ENCODE measurements at places on chromosomes 12 and 14.
A peak's percentile ranks its signal among the peaks of the same experiment; 100 is the strongest.

DNA sequence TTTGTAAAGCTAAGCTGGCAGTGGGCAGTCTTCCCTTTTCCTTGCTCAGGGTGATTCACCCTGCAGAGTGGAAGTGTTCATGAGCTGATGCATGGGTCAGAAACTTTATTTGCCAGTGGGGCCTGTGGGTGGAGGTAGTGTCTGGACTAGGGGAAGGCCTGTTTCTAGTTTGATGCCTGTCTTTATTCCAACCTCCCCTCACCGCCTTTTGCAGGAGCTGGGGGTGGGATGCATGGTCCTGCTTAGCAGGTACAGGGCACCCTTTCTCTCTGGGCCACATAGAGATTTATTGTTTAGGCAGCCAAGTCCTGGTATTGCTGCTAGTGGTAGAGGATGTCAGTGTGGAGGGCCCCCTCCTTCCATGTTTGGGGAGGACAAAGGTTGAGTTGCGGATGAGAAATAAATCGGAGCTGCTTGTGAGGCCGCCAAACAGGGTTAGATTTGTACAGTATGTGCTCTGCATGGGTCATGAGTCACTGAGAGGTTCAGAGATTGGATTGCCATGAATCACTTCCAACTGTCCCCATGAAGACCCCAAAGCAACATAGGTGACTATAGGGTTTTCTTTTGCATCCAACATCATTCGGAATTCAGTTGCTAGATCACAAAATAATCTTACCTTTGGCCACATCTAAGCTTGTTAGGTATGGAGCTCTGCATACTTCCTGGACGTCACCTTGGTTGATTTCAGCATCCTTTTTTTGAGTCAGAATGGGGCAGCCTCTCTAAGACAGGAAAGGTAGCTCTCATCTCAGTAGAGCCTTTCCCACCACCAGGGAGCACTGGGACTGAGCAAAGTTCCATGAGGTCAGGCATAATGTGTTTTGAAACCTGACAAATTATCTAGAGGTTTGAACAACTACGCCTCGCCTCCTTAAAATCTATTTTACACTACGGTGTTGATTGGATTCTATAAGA lies 8.8 kb downstream of the SMOC1 start:
- DNase-seq = no peak

- DNase-seq = no peak
Measured at GRCh38 chr12:120925740-120926563, 21.8 kb upstream of the SPPL3 start.

DNA sequence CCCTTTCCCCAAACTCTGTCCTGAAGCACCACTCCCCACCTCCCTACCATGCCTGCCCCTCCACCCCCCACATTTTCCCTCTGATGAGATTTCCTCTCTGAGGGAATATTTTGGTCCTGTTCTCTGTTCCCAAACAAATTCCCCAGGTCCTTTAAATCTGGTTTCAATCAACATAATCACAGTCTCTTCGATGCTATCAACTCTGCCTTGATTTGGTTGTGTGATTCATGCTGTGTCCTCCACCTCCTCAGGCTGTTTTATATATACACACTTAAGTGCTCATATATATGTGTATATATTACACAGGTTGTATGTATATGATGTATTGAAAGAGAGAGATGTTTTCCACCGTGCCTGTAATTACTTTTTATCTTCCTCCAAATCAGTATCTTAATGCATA lies 36.0 kb downstream of the NTF3 start:
- DNase-seq = no peak

- no peak for DNase-seq
Measured at GRCh38 chr14:29205658-29206057, 439.1 kb downstream of the FOXG1 start.

- DNase-seq = no peak
Measured at GRCh38 chr14:92754966-92755365, 6.5 kb upstream of the LGMN start.

DNA sequence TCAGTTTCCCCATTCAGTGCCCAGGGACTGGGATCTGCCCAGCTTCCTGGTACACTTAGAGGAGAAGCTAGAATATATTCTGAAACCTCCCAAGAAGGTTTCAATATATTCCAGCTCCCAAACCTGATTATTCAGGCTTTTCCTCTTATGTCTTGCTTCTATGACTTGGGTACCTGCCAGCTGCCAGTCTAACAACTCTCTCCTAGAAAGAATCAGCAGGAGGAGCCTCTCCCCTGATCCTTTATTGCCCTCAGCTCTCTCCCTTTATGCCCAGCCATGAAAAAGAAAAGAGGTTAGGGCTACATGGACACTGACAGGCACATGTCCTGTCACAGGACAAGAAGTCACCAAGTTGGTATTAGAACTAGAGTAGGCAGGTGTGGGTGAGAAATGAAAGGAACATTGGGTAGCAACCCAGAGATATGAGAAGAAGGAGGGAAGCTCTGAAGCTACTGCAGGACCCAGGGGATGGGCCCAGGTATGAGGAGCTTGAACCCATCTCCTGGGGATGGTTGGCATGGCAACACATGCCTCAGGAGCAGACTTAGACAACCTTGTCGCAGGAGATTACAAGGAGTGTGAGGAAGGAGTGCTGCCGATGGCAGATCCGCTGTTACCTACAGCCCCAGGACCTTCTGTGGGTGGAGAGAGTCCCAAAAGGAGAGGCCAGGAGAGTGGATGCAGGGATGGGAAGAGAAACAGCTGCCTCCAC lies 2.0 kb upstream of the CACNB3 start:
- no peak for DNase-seq

DNA sequence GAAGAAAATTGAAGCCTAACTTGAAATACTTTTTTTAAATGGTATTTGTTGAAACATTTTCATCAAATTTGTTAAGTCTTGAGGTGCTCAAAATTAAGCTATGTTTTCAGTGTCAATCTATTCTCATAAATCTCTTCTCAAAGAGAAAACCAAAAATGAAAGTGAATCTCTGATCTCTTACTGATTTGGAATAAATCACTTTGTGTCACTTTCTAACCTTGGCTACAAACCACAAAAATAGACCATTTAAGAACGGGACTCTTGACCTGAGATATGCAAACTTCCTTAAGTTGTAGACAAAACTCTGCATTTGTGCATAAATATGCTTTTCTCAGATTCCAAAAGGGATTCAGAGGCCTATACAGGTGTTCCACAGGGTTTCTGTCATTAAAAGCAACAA lies 192.9 kb downstream of the SEC23A start:
- DNase-seq = no peak

DNA sequence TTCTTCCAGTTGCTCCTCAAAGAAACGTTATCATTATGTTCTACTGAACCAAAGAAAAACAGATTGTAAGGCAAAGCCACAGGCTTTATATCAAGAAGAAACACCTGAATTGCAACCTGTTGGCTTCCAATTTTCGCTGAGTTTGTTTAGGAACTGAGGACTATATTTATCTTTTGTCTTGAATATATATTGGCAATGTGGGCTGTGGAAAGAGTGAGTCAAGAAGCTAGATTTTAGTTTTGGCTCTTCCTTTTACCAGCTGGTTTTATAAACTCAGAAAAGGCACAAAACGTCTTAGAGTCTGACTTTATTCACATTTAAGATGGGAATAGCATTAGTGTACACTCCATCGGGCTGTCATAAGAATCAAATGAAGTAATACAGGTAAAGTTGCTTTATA lies 10.4 kb upstream of the PTHLH start:
- DNase-seq = no peak

DNA sequence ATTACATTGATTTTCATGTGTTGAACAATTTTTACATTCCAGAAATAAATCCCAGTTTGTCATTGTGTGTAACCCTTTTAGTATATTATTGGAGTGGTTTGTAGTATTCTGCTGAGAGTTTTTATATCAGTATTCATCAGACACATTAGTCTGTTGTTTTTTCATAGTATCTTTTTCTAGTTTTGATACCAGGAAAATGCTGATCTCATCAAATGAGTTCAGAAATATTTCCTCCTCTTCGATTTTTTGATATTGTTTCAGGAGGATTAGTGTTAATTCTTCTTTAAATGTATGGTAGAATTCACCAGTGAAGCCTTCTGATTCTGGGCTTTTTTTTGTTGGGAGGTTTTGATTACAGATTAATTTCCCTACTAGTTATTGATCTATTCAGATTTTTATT lies 15.3 kb downstream of the CLEC6A start:
- DNase-seq = no peak

- DNase-seq = no peak
Measured at GRCh38 chr12:123267335-123267920, 4.2 kb downstream of the CDK2AP1 start.

DNA sequence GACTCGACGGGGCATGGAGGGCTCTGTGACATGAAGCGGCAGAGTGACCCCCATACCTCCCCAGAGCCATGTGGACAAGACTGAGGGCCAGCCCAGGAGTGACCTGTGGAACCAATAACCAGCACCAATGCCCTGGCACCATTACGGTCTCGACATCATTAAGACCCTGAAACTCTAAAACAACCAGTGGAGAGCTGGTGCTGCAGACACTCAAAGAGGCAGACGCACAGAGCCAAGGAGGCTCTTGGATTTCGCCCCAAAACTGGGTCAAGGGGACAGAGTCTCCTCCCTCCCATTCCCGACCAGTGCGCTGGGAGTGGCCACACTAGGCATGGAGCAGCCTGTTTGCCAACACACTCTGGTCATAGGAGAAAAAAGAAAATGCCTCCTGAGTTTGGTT lies 41.6 kb upstream of the VASH1 start:
- DNase-seq = no peak

GRCh38 chr12:97609957-97610356 lies 147.4 kb downstream of the RMST start:
- no peak for DNase-seq

DNA sequence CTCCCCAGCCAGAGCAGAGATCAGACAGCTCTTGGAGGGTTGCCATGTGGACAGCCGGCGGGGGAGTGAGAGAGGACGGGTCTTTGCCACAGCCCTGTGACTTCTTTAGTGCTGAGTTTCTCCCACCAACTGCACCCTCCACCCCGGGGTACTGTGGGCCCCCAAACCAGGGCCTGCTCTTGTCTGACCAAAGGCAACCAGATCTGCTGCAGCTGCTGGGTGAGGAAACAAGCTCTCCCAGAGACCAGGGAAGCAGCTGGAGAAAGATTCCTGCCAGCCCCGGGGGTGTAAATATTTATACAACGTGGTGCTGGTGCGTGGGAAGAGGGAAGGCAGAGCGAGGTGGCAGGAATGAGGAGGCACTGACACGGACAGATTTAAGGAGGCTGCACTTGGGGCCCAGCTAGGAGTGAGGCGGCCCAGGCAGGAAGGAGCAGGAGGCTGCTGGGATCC lies 14.3 kb upstream of the ZFP36L1 start:
- DNase-seq = peak; percentile 50

Data from KG1 (cell line).